ENCODE measurements at places on chromosomes 4 and X.

DNA sequence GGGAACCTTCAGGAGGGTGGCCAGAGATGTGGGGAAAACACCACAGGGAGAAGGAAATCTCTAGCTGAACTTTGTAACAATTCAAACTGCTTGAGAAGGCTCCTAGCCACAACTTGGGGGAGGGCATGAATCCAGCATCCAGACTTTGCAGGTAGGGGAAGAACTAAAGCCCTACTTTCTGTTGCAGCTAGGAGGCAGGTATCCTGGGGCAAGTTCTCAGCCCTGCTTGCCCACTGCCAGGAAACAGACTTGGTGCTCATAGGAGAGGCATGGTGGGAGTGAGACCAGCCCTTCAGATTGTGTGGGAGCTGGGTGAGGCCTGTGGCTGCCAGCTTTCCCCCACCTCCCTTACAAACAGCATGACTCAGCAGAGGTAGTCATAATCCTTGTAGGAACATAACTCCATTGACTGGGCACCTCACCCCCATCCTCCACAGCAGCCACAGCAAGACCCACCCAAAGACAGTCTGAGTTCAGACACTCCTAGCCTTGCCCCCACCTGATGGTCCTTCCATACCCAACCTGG is 209.5 kb upstream of the CPEB2 start:
- no peak for DNase-seq

GRCh38 chr4:52659722-52660261 is 691 bp upstream of the USP46 start:
- no peak for DNase-seq

GRCh38 chrX:133602881-133603280 is 187.6 kb upstream of the GPC4 start:
- DNase-seq: no peak

DNA sequence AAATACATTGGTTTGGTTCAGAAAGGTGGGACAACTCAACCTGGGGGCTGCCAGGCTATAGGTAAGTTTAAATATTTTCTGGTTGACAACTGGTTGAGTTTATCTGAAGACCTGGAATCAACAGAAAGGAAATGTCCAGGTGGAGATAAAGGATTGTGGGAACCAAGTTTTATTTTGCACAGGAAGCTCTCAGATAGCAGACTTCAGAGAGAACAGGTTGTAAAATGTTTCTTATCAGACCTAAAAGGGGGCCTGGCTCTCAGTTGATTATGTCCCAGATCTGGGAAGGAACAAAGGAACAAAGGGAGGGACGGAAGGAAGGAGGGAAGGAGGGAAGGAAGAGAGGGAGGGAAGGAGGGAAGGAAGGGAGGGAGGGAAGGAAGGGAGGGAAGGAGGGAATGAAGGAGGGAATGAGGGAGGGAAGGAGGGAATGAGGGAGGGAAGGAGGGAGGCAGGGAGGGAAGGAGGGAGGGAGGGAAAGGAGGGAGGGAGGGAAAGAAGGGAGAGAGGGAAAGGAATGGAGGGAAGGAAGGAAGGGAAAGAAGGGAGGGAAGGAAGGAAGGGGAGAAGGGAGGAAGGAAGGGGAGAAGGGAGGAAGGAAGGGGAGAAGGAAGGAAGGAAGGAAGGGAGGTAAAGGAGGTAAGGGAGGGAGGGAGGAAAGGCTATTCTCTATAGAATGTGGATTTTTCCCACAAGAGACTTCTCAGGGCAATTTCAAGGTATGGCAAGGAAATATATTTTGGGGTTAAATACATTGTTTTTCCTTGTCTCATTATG is 186.7 kb downstream of the DHRSX start:
- no peak for DNase-seq
